ENCODE measurements at places on chromosomes 6 and 20.

DNA sequence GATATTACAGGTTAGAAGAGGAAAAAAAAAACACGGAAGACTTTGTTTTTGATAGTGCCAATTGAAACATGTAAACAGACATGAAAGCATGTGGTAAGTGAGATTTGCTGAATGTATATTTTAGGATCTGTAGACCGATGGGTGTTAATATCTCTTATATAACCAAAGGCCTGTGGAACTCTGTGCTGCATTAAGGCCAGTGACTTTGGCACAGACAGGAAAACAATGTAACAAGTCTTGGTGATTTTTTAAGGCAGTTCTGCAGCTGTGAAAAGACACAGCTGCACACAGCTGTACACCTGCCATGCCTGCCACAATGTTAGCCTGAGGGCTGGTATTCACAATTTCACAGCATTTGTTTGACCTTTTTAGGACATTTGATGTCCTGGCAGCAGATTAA is 6.1 kb downstream of the SOBP start:
- no peak for DNase-seq

DNA sequence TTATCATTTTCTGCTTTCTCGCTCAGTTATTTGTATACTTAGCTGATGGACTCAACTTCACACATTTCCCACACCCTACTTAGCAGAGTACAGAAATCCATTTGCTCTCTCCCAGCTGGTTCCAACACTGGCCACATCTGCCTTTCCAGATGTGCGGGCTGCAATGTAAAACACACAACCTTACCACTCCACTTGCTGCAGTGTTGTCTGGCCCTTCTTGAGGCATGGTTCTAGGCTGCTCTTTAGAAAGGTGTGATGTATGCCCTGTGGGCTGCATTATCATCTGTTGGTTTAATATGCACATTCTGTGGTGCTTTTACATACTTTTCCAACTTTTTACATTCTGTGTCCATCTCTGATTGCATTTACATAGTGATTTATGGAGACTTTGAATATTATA is 56.5 kb downstream of the TRAF3IP2 start:
- DNase-seq: no peak

GRCh38 chr6:116072368-116072767 is 11.7 kb upstream of the FRK start:
- DNase-seq: no peak

DNA sequence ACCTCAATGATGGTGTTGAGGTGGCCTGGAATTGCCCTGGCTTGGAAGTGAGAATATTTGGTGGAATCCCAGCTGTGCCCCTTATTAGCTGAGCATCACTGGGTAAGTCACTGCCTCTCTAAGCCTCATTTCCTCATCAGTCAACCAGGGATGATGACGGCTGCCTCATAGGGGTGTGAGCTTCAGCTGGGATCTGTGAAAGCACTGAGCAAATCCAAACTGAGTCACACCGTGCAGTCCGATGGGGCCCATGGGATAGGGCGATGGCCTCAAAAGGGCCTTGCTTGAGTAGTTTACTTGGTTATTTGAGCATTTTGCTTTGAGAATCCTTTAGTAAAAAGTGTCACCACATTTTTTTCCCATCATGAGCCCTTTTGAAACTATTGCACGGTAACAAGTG is 1.1 kb downstream of the SLC22A1 start:
- no peak for DNase-seq

GRCh38 chr6:41103847-41104246 is 31.1 kb downstream of the NFYA start:
- no peak for DNase-seq

Measured in stimulated activated CD4-positive, alpha-beta T cell treated with anti-CD3 and anti-CD28 coated beads, TNF-alpha, amount 100 ng/mL, for 1 hour (primary cell).